ENCODE measurements at places on chromosomes 3 and 15.

- DNase-seq: no peak
Measured at GRCh38 chr3:122519693-122520092, 5.0 kb upstream of the KPNA1 start.

DNA sequence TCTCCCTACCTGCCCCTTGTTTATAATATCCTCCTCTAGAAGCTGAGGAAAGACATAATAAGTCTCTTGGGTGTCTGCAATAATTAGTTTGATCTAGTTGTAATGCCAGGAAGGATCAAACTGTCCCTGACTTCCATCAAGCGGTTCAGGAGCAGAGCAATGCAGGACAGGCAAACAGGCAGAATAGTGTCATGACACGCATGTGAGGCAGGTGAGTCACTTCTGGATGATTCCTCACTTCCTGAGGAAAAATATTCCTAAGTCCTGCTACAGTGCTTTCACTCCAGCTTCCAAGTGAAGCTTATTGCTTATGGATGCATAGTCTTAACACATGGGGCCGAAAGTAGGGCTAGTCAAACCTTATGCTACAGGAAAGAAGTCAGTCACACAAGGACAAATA, 85.8 kb downstream of the GREM1 start:
- no peak for DNase-seq

DNA sequence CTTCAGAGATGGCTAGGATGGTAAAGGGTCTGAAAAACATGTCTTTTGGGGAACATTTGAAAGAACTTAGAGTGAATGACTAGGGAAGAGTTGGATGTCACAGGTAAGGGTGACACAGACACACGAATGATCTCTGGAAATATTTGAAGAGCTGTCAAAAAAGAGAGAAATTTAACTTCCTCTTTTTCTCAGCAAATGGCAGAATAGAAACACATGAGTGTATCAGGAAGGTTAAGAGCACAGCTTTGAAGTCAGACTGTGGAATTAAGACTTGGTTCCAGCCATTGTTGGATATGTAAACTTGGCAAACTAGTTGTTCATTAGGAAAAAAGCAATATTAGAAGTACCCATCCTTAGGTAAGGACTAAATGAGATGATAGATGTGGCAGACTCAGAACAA, 117.7 kb downstream of the IMPG2 start:
- no peak for DNase-seq

- DNase-seq: no peak
Measured at GRCh38 chr3:15310491-15311370, 21.7 kb downstream of the SH3BP5 start.

Measured in GOT3 (cell line).